KBM-7 (cell line): ENCODE measurements at places on chromosomes 7 and 10.
A peak's percentile ranks its signal among the peaks of the same experiment; 100 is the strongest.

- peak; percentile 39 for DNase-seq
Observed at GRCh38 chr10:5628451-5629302, 37.7 kb downstream of the ASB13 start.

GRCh38 chr10:30365278-30365677 lies 16.2 kb upstream of the MTPAP start:
- no peak for DNase-seq

DNA sequence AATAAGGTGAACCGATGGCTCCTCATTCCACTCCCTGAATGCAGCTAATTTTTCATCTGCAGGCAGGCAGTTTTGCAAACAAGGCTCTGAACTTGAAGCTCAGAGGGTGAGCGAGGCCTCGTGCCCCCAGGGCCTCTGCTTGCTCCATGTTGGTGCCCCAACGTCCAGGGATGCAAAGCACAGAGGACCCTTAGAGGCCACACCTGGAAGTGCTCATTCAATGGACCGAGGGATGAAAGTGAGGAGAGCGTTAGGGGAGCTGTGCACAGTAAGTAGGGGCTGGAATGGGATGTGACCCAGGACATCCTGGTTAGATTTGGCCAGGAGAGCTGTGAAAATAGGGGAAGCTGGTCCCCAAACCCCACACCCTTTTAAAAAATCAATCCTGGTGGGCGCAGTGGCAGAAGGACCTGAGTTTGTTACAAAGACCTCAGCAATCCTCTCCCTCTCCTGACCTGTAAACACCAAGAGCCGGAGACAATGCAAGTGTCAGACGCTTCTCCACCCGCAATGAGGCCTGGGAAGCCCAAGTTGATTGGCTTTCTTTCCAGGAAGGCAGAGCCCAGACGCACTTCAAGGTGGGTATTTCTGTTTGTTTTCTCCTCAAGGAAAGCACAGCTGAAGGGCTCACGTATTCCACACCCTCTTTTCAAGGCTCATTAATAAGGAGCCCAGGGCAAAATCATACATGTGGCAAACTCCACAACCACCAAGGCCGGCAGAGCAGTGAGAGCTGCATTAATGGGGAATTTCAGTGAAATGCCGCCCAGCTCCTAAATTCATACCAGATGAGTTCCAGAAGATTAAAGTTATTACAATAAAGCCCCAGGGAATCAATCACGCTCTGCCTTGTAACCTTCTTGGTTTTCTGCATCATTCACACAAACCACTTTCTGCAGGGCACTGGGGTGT lies 14.1 kb upstream of the CXCL12 start:
- no peak for DNase-seq

DNA sequence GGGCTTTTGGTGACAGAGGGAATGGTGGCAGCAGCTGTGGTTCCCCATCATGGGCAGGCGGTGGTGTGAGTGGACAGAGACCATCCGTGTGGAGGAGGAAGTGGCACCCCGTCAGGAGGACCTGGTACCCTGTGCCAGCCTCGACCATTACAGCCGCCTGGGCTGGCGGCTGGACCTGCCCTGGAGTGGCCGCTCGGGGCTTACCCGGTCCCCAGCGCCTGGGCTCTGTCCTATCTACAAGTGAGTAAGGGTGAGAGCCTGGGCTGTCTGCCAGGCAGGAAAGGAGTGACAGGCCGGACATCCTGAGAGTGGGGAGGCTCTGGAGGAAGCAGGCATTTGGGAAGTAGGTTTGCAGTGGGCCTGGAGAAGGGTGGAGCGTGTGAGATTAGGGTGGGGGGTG lies 2.9 kb upstream of the ZNF467 start:
- DNase-seq: peak; percentile 80

- DNase-seq: no peak
Observed at GRCh38 chr7:90064370-90064769, 89.9 kb upstream of the STEAP1 start.

GRCh38 chr7:42883950-42884349 lies 27.9 kb downstream of the C7orf25 start:
- DNase-seq: no peak

GRCh38 chr7:15715435-15715834 lies 29.0 kb upstream of the MEOX2 start:
- no peak for DNase-seq

DNA sequence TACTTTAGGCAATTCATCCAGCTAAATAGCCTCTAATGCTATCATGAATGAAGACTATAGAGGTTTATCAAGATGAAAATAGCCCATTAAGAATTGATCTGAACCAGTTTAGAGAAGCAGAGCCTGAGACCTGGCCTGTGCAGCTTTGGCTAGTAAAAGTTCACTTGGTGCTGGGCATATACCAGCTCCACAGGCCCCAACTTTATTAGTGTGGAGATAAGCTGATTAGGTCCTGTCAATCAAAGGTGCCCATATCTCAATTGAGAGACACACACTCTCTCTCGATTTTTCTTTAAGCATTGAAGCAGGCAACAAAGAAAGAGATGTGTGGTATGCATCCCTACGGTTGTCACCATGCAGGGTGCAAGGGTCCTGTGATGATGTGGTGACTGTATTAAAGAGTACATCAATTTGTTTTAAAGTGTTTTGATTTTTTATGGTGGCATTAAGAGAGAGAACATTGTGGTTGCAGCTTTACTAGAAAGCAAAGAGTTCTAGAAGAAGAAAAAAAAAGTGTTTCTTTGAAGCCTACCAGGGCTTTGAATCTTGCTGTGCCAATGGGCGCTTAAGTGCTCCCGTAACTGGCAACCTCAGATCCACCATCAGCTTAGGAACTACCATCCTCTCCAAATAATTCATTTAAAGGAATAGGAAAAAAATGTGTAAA lies 111.6 kb downstream of the VTI1A start:
- DNase-seq: no peak

DNA sequence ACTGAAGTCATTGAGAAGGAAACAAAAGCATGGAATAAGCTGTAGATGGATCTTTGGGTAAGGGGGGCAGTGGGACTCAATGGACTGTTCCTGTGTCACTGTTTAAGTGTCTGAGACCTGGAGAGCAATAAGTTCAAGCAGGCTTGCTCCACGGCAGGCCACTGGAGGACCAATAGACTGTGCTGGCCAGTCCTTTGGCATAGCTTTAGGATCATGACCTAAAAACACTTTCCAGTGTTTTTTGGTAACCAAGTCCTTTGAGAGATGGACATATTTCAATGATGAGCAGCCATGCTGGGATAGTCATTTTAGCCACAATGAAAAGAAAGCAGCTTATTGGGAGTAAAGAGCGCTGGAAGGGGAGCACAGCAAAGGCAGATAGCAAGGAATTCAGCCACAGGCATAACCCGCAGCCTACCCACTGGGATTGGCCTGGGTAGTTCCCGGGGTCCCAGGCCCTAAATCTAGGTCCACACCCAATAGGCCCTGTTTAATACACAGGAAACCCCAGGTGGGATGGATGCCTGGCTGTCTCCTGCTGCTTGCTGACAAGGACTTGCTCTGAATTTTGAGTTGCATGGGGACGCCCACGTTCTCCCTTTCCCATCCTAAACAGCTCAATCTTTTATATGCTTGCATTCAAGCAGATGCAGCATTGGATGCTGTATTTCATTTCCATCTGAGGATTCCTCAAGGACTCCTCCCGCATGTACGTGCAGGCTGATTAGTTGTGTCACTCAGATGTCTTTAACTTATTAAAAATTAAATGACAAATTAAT lies 727.2 kb downstream of the KCNMA1 start:
- DNase-seq: no peak

DNA sequence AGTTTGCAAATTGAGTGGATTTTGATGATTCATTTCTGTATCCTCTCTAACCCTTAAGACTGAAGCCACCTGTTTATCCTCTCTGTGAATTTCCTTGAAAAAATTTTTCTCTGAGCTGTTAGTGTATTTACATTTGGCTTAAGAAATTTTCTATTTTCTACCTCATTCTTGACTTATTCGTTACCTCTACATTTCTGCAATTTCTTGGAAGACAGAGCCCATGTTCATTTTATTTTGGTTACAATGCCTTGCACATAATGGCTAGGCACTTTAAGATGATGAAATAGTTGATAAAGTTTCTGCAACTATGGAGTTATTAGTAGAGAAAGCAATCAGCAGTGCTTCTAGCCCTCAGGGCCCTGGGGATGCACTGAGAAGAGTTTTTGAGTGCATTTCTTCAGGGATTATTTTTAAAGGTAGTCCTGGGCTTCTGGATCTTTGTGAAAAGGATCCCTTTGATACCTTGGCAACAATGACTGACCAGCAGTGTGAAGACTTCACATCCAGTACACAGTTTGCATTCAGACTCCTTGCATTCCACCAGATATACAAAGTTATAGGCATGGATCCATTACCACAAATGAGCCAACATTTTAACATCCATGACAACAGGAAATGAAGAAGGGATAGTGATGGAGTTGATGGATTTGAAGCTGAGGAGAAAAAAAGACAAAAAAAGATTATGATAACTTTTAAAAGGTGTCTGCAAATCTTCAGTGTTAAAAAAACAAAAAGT lies 68.2 kb downstream of the CH25H start:
- no peak for DNase-seq

DNA sequence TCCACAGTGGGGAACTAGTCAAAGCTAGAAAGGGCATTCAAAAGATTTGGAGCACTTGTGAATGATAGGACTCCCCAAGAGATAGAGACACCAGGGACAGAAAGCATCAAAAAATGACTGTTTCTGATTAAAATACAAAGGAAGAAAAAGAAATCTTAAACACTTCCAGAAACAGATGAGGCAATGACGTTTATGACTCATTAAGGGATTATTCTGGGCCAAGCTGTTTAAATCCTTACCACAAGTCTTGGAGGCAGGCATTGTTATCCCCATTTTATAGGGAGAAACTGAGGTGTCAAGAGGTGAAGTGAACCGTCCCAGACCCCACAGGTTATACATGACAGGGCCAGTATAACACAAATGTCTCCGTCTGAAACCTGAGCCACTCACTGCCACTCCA lies 68.3 kb upstream of the AMPH start:
- no peak for DNase-seq

DNA sequence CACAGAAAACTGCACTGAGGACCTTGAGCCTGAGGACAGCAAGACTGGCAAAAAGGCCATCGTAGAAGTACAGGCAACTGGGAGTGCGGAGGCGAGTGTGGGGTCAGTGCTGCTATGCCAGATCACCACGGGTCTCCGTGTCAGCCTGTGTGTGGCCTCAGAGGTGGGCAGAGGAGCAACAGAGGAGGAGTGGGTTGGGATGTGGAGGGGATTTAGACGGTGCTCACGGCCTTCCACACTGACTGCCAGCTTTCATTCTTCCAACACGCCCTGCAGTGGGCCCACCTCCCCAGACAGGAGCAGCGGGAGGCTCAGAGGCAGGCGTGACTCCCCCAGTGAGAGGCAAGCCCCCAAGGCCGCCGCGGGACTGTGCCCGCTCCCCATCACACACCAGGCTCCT lies 17.0 kb upstream of the ZMIZ1 start:
- no peak for DNase-seq

DNA sequence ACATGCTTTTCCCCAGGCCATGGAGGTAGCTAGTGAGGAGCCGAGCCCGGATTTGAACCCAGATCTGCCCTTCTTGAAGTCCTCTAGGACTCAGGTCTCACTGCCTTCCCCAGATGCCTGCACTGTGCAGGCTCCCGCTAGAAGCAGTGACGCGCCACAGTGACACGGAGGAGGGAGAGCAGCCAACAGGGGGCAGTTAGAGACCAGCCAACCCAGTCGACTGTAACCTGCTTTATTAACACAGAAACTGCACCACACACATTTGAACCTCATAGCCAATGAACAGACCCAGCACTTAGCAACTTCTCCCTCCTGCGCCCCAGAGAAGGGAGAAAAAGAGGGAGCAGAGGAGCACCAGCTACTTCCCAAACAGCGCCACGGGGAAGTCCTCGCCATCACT lies 27.4 kb downstream of the PILRA start:
- peak; percentile 62 for DNase-seq

DNA sequence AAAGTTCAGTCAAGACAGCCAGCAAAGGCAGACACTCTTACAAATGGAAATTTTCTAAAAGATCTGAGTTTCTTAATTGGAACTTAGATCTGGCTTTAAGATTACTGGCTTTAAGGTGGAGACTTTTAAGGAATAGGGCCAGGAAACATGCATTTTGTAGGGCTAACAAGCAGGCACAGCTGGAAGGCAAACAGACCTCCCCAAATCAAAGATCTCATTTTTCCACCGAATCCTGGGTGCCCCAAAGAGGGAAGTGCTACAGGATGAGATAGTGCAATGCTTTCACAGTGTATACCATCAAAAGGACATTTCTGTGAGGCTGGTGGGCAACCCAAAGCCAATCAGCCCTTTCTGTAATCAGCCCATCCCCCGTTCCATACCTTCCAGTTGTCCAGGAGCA lies 27.4 kb downstream of the MRPL32 start:
- DNase-seq: no peak

- DNase-seq: no peak
Observed at GRCh38 chr10:78442836-78443550, 409.3 kb downstream of the RPS24 start.

- DNase-seq: no peak
Observed at GRCh38 chr7:39686261-39686924, 63.0 kb downstream of the RALA start.

- no peak for DNase-seq
Observed at GRCh38 chr10:72063703-72064391, 24.5 kb downstream of the SPOCK2 start.

GRCh38 chr7:51261950-51262795 lies 54.4 kb downstream of the COBL start:
- DNase-seq: no peak

DNA sequence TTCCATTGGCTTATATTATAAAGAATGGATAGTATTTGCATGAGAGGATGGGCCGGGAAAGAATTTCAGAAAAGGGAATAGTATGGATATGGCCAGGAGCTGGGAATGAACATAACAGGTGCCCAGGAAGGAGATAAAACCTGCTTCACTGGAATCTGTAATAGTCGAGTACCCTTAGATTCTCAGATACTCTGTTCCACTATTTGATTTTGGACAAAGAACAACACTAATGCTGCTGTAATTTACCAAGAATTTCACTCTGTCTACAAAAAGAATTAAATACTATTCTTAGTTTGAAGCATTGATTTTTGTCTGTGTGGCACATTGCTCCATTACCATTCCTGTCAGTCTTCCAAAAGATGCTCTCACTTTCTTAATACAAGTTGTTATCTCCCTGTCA lies 718.2 kb upstream of the LRRN3 start:
- no peak for DNase-seq

DNA sequence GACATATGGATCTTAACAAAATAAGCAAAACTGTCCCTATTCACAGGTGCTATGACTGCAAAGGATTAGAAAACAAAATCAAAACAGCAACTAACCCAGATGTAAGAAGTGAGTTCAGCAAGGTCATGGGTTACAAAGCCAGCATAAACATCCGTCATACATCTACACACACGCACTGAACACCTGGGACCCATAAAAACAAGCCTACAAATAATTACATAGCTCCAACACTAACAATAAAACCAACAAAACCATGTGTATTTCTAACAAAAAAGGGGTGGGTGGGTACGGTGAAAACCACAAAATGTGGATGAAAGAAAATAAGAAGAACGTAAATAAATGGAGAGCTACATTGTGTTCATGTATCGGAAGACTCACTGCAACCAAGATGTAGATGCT lies 256.8 kb downstream of the ELFN1 start:
- no peak for DNase-seq
